ENCODE measurements at places on chromosomes 7 and 10. TPM values are rescaled to one million over a fixed set of nuclear protein-coding genes. Genes with fewer than 3 reads are reported as not detected.

Gene PDZD7
- 0.59 TPM for total RNA-seq

DNA sequence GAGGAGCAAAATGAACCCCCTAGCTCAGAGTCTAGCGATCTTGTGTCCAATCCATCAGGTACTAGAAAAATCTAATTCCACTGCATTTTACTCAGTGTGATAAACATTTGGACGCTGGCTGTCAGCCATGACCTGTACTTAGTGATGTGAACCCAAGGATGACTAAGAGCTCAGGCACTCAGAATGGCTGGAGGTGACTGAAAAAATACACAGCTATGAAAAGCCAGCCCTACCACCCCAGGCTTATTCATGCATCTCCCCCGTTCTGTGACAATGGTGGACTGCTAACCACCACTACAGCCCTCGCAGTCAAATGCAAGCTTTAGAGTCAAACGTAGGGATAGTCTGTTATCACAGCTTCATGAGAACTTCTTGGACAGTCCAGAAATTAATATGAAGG lies 14.9 kb downstream of the AFAP1L2 start:
- DNase-seq, result no peak

Gene DKK1
- total RNA-seq, result not detected

GRCh38 chr10:98256692-98257091 lies 11.3 kb downstream of the LOXL4 start:
- DNase-seq, result no peak

DNA sequence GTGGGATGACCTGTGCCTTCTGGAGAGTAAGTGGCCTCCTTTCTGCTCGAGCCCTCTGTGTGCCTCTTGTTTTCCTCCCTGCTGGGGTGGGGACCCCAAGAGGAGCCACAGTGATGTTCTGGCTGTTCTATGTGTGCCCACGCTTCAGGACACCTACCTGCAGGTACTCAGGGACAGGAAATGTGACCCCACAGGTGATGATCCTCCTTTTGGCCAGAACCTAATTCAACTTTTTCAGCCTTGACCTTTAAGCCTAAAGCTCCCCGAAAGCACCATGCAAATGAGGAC lies 70.3 kb downstream of the VWA2 start:
- no peak for DNase-seq

DNA sequence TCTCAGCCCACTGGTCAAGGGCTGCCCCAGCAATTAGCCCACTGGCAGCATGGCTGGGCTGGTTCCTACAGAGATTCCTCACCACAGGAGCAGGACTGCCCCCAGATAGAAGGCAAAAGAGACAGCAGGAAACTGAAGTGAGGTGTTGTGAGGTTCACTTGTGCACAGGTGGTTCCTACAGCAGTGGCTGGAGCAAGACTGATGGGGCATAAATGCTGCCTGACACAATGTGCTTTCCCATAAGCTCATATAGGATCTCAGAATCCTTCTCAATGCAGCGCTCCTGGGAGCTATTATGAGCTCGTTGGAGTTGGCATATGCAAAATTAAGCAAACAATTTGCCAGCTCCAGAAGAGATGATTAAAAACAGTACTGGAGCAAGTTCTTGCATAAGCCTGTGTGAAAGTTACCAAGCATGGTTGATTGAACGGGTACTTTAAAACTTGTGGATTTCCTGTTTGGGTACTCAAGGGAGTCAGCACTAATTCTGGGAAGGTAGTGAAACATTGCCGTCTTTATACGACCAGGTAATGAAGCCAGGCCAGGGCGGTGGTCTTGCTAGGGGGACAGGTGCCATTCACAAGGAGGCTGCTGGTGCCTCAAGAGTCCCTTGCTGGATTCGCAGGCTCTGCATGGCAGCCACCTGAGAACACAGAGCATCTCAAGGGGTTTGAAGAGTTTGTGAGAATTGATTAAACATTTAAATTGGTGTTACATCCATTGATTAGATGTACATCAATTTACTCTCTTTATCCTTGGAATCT lies 20.3 kb upstream of the PRKCQ start:
- no peak for DNase-seq

GRCh38 chr10:100345570-100346330 lies 1.3 kb upstream of the SCD start:
- DNase-seq, result no peak

- no peak for DNase-seq
Observed at GRCh38 chr10:13973742-13974141, 357.0 kb downstream of the FRMD4A start.

GRCh38 chr10:4646547-4646946 lies 179.5 kb upstream of the AKR1E2 start:
- DNase-seq, result no peak

Gene CCDC7
- 21.9 TPM for total RNA-seq

Gene KNDC1
- 0.59 TPM for total RNA-seq

DNA sequence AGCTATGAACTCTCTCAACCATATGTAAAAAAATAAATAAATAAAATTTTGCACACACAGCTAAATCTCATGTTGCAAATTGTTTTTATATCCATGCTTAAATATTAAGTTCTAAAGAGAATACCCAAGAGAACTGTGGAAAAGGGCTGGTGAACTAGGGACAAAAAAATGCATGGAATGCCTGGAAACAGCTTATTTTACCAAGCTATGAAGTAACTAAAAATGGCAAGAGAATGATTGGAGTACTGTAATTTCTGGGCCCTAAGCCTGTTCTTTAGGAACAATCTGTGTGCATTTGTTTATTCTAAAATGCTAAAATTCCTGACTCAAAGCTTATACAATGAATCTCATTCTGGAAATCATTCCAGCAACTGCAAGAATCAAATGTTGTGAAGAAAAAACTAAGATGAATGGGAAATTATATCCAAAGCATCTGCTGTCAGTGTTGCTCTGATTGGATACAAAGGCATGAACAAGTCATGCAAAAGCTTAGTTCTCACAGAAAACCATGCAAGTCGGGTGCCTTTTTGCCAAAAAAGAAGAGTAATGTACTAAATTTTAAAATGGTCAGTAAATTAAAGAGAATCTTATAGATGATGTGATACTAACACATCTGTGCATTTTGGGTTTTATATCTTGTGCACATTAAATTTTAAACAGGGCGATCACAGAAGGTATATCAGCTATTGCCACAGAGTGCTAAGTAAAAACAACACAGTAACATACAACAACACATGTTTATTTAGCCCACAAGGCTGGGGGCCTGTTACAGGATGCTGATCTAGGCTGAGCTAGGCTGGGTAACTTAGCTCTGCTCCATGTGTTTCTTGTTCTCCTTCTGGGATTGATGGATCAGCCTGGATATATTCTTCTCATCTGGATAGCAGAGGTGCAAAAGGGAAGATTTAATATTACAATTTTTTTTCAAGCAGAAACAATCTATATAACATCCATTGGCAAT lies 453.5 kb upstream of the SEMA3A start:
- DNase-seq, result no peak

DNA sequence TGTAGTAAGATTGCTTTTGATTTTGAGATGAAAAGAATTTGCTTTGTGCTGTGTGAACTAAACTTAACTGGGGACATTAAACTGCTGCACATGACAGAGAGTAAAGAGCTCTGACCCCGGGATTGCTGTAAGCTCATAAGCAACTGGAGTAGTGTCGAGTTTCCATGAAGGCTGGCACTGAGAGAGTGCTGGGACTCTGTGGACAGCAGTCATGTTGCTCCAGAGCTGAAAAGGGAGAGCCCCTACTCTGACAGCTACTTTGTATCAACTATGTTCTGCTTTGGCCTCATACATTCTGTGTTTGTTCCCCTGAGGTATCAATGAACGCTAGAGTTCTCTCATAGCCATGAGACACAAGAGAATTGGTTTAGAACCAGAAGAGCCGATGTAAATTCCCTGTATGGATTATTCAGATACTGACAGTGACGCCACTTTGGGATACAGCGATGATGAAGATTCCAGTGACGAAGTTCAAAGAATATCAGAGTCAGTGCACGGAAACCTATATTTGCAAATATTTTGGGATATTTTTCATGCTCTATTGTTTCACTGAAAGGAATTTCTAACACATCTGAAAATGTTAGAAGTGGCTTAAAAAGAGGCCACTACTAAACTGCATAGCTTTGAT lies 185.9 kb upstream of the DKK1 start:
- DNase-seq, result no peak

DNA sequence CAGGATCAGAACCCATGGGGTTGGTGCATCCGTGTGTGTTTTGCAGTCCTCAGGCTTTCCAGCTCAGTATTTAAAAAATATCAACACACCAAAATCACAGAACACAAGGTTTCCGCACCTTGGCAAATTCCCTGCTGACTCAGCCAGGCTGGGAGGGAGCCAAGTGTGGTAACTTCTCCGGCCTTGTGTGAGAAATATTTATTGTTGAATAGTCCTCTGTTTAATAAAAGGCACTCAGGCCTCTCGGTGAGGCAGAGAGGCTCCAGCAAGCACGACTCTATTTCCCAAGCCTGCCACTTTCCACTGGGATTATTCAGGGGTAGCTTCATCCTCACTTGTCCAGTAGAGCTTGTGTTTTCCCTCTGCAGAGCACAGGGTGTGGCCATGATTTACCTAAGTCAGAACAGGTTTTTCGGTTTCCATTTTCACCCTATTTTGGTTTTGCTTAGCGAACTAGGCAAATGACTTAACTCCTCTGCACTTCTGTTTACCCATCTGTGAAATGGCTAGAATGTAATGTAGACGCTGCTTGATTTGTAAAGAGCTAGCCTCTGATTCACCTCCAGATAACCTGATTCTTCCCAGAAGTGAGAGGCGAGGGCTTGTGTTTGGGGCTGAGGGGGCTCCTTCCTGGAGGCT lies 13.0 kb upstream of the CHST15 start:
- DNase-seq, result peak; percentile 88

- no peak for DNase-seq
Observed at GRCh38 chr10:23543691-23544380, 105.0 kb downstream of the OTUD1 start.

Gene LBX1
- not detected for total RNA-seq

Gene WDR86
- 1.6 TPM for total RNA-seq

DNA sequence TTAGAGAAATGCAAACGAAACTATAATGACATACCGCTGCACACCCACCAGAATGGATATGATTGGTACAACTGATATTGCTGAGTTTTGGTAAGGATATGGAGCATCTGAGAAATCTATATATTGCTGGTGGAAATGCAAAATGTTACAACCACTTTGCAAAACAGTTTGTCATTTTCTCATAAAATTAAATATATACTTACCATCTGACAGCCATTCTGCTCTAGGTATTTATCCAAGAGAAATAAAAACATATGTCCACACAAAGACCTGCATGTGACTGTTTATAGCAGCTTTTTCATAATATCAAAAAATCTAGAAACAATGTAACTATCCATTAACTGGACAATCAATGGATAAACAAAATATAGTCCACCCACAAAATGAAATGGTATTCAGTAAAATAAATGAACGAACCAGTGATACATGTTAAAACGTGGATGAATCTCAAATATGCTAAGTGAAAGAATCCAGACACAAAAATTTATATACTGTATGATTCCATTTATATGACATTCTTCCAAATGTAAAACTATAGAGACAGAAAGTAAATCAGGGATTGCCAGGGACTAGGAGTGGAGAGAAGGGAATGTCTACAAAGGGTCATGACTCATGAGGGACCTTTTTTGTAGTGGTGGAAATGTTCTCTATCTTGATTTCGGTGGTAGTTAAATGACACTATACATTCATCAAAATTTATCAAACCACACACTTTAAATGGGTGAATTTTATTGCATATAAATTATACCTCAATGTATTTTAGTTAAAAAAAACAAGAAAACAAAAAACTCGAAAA lies 312.0 kb upstream of the GLI3 start:
- no peak for DNase-seq

DNA sequence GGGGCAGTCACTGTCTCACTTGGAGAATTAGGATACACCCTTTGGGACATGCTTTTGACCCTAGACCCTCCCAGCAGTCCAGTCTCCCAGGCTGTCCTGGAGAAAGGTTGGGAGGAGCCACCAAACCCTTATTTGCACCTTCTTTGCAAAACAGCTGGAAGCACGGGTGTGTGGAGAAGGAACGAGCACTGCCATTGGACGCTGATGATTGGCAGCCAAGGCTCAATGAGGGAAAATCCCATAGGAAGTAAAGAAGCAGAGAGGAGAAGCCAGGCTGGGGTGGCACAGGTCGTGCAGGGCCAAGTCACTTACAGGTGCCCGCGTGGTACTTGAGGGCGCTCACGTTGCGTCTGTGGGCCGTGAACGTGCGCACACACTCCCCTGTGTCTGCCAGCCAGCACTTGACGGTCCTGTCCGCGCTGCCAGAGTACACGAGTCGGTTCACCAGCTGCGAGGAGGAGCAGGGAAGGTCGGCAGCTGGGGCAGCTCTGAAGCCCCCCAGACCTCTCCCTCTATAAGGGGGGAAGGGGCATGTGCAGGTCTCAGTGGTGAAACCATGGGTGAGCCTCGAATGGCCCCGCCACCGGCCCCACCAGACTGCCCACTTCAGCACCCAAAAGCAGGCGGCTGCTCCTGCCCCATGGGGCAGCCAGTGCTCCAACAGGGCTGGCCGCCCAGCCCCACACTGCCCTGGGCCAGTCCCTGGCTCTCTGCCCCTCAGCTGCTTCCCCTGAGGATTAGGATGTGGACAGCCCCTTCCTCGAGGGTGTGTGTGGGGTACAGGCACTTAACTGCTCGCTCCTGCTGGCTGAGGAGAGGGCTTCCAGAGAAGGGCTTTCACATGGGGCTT lies 24.8 kb downstream of the WDR86 start:
- DNase-seq, result no peak

DNA sequence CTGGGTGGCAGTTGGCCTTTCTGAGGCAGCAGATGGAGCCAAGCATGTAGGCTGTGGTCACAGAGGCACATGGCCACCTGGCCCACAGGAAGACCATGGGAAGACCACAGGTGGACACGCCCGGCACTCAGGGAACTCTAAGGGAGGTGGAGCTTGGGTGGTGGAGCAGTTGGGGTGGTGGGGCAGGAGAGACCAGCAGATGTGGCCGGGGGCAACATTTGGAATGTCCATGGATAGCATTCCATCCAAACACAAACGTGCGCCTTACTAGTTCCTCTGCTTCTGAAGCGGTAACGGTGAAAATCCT lies 290.9 kb downstream of the PTPRN2 start:
- DNase-seq, result no peak

DNA sequence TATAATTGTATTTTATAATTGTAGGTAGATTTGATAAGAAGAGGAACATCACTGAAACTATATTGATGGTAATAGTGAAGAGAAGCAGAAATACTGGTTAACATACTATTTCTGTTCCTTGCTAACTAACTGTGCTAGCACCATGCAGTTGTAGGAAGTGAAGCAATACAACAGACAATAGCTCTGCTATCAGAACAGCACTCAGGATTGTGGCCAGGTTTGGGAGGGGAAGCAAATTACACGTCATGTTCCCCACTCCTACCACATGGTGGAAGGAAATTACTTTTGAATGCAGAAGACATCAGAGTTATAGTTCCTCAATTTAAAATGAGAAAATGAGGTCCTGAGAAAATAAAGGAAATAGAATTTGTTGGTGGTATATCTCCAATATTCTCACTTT lies 151.1 kb downstream of the DGKB start:
- no peak for DNase-seq
